Stimulated activated CD4-positive, alpha-beta T cell treated with anti-CD3 and anti-CD28 coated beads, Interleukin-15, amount 100 ng/mL, for 48 hours (primary cell): ENCODE measurements at places on chromosomes 11 and 22.

GRCh38 chr11:92931746-92932422, 37.6 kb upstream of the MTNR1B start:
- DNase-seq = no peak

DNA sequence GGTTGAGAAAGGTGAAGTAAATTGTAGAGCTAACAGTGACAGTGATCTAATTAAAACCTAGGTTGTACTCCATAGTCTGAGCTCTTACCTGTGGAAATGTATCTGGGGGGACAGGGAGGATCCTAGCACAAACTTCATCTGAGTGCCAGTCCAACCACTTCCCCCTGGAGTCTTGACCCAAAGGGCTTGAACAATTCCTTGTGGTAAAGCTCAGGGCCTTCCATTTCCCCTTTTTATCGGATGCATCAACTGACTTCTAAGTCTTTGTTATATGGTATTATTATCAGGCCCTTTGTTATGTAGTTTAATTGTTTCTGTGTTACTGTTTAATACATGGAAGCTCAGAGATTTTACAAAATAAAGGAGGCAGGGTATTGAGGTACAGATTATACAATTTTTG, 140.2 kb upstream of the SESN3 start:
- DNase-seq = no peak

- DNase-seq = no peak
These were observed 106.1 kb upstream of the PARVA start for GRCh38 chr11:12271241-12271640.

DNA sequence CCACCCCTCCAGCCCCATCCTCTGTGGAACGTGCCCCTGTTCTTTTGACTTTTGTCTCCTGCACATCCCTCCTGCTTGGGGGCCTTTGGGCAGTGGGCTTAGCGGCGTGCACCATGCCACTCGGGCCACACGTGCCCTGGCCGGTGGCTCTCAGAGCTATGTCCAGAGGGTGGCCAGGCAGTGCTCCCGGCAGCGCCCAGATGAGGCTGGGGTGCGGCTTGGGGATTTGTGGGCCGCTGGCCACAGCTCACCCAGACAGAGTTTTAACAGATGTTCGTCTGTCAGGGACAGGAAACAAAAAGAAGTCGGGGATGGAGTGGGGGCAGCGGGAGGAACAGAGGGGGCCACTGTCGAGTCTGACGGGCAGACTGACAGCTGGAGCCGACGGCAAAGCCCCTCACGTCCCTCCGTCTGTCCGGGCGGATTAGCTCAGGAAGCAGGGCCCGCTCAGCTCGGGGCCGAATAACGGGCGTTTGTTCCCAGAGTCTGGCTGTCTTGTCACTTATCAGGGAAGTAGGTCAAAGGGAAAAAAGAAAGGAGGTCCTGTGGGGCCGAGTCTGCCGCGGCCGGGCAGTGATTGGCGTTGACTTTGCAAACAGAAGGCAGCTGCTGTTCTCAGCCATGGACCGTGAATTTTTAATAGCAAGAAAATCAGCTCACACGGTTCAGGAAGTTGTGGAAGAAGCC, 61.6 kb downstream of the LRP5 start:
- no peak for DNase-seq

DNA sequence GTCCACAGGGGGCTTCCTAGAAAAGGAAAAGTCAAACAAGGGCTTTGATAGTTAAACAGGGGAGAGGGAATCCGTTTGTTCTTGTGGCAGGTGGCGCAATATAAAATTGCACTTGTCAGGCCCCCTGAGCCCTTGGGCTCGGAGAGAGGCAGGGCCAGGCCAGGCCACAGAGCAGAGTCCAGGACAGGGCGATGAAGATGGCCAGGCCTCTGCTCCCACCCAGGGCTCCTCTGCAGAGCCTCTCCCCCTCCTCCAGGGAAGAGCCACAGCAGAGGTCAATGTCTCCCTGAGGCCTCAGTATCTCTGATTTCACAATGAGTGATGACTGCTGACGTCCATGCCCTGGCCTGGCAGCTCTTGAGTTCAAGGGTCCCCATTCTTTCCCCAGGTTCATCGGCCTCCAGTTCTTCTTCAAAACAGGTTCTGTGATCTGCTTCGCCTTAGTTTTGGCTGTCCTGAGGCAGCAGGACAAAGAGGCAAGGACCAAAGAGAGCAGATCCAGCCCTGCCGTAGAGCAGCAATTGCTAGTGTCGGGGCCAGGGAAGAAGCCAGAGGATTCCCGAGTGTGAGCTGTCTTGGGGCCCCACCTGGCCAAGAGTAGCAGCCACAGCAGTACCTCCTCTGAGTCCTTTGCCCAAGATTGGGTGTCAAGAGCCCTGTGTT, 36.4 kb upstream of the TPBGL start:
- no peak for DNase-seq

- DNase-seq = no peak
These were observed 31.1 kb downstream of the TAF1D start for GRCh38 chr11:93710239-93710638.

GRCh38 chr11:47236482-47236881, 12.1 kb downstream of the ACP2 start:
- no peak for DNase-seq

DNA sequence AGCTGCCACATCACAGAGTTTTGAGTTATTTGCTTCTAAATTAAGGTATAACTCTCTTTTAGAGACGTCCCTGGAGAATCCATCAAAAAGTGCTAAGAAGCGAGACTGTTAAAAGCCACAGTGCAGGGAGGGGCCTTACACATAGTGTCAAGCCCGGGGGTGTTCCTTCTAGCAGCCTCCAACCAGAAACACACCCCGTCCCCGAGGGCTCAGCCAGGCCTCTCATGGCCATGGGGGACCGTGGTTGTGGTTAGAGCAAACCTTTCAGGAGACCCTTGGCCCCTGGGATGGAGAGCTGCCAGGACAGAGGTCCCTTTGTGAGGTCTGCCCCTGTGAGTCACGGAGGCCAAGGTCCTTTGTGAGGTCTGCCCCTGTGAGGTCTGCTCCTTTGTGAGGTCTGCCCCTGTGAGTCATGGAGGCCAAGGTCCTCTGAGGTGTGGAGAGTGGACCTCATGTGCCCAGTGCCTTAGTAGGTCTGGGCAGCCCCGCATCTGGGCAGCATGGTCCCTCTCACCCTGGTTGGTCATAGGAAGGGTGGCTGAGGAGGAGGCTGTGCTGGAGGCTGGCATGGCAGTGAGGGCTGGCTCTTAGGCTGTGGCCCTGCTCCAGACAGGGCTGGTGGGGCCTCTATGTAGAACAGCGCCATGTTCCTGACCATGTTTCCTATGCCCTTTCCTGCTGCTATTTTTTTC, 5.4 kb downstream of the GNAZ start:
- DNase-seq = no peak

GRCh38 chr11:125951731-125952130, 5.9 kb downstream of the VSIG10L2 start:
- no peak for DNase-seq

DNA sequence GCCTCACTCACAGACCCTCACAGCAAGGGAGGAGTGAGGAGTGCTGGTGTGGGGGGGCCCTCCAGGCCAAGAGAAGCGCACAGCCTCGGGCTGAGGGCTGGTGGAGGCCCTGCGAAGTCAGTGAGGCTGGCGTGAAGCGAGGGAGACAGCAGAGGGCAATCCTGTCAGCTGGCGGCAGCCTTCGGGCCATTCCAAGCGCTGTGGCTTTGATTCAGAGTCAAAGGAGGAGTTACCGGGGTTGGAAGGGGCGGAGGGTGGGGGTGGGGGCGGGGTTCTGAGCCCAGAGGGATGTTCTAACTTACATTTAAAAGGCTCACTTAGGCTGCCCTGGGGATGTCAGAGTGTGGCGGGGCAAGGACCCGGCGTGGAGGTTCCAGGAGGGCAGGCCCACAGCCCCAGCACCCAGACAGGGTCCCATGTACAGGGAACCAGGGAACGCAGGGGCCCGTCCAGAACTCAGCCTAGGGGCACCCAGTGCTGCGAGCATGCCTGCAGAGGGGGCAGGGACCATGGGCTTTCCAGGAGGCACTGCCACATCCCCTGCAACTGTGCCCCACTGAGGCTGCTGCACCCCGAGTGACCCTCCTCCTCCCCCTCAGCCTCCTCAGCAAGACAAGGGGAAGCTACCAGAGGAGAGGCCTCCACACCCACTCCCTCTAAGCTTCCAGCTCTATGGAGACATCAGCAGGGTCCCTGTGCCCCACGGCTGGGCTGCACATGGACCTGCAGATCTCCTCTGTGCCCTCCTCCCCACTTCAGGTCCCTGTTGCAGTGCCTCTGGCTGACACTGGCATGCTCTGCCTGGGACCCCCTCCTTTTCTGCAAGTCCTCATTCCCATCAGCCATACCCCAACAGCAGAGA, 39.7 kb upstream of the TTLL12 start:
- no peak for DNase-seq

GRCh38 chr11:41190437-41191082, 268.9 kb downstream of the LRRC4C start:
- no peak for DNase-seq

DNA sequence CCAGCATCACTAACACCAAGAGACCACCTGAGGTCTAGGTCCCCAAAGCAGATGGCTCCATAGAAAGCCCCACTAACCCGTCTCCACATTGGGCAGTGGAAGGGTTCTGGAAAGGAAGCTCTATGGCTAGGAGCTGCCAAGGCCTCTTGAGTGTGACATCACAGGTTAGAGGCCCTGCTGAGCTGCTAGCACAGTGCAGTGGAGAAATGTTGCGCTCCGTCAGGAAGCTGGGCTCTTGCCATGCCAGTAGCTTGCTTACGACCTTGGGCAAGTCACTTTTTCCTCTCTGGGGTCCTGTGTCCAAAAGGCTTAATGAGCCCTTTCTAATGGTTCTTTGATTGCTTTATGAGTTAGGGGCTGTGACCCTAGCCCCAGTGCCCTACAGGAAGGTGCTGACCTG, 10.6 kb downstream of the PIK3IP1 start:
- no peak for DNase-seq

GRCh38 chr22:48972979-48973693, 854.5 kb downstream of the BRD1 start:
- no peak for DNase-seq
